ENCODE measurements at places on chromosomes 12 and 14.

- DNase-seq: no peak
Measured at GRCh38 chr12:81224626-81225025, 146.7 kb downstream of the ACSS3 start.

DNA sequence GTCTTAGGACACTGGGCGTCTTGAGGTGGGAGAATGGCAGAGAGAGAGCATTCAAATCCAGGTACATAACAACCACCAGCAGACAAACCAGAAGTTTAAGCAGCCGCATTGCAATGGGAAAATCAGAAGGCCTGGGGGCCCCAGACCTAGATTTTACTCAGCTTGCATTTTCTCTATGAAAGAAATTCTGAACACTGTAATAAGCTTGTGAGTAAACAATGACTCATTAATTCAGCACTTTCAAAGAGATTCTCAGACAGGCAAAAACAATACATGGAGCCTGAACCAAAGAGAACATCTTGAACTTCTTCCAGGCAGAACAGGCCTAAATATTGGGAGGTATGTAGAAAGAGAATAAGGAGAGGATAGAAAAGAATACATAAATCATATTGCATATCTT, 69.8 kb upstream of the IFNG-AS1 start:
- no peak for DNase-seq

DNA sequence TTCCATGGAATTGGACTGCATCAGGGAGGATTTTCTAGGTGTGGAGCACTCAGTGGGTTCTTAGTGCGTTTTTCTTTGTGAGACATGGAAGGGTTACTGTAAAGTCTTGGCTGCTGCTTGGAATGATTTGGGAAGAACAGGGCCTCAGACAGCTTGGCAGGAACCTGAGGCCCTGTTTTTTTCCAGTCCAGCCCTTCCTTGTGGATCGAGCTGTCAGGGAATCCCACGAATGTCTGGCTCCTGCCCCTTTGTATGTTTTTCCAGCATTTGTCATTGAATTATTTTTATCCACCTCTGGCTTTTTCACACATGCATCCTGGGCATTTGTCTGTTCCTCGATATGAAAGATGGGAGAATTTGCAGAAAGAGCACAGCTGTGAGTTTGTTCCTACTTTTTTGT, 158.5 kb downstream of the TGFB3 start:
- no peak for DNase-seq

- DNase-seq: no peak
Measured at GRCh38 chr14:75519826-75520728, 2.2 kb upstream of the BATF start.

DNA sequence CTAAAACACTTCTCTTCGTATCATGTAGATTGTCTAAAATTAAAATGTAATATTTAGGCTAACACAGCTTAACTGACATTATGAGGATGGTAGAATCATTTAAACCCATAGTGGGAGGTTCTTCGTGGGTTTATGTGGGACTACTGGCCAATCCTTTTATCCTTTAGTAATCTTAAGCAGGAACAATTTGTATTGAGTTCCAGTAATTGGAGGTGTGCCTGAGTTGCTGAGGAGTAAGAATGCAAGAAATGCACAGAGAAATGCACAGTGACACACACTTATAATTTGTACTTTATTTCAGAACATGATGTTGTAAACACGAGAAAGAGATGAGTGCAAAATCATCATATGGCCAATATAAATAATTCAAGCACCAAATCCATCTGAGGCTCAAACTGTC, 22.3 kb downstream of the OTOGL start:
- DNase-seq: no peak

DNA sequence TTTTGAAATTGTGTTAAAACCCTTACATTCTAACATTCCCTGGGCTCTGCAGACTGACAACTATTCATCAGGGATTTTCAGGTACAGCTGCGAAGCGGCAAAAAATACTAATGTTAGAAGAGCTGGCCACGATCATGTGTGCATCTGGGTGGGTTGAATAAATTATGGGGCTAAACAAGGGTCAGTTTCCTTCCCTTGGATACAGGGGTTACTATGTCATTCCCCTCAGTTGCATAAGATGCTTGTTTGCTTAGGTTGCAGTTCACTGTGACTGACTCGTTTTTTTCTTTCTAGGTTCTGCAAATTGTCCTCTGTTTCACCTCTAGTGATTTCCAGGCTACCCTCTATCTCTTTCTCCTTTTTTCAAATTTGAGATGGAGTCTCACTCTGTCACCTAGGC, 58.1 kb upstream of the GRIP1 start:
- DNase-seq: no peak

Measured in stimulated activated naive B cell treated with anti-CD40 and anti-IgM and Interleukin-4, amounts not matched to agents 10 μg/mL and 1 μg/mL and 100 μg/mL, for 72 hours (primary cell).